PC-3 (cell line): ENCODE measurements at places on chromosomes 3 and 15. TPM values are rescaled to one million over a fixed set of nuclear protein-coding genes. Genes with fewer than 3 reads are reported as not detected.

DNA sequence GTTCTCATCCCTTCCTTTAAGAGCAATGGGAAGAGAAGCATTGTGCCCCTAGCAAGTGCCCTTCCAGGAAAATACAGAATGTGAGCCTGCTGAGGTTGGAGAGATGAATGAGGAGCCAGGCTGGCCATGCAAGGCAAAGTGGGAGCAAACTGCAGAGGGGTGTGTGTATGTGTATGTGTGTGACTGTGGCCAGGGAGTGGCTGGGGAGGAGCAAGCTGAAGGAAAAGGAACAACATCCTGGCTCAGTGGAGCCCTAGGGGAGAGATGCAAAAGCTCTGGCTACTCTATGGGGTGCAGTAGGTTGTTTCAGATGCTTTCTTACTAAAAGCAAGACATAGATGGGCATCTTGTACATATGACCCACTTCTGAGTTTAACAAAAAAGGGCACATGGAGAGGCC lies 20.6 kb downstream of the FOXP1 start:
- no peak for DNase-seq

- peak; percentile 35 for DNase-seq
Observed at GRCh38 chr3:175433026-175433674, 574.0 kb downstream of the NAALADL2 start.

DNA sequence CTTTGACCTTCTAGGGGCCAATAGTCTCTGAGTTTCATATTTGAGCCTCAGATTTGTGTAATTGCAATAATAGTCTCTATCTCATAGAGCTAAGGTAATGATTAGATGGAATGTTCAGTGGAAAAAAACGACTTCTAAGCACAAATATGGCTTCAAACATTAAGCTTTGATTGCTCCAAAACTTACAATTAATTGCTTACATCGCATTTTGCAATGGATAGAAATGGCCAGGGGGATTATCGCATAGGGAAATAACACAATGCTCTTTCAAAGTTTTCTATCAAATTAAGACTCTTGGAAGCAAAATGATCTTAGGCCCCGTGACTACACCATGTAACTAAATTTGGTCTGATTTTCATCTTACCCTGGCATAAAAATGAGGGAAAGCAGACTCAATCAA lies 888.6 kb downstream of the AGBL1 start:
- no peak for DNase-seq

- DNase-seq, result no peak
Observed at GRCh38 chr3:128194843-128195242, 41.6 kb downstream of the EEFSEC start.

GRCh38 chr3:112078125-112079083 lies 7.8 kb upstream of the C3orf52 start:
- DNase-seq, result no peak

DNA sequence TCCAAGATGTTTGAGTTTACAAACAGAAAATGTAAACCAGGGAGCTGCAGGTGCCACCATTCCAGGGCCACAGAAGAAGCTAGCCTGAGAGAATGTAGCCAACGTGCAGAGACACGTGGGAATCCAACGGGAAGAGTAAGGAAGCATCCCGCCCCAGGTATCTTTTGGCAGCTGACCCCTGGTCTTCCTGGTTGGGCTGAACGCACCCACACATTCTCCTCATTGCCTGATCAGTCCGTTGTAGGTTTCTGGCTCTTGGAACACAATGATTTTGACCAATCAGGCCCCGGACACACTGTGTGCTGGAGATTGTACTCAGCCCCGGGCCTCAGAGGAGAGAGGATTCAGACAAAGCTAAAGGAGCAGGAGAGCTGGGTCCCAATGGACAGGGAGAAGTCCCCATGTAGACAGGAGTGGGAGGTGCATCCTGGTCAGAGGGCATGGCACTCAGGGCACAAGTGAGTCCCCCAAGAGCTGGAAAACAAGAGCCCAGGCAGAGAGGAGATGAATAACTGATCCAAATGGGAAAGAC lies 102.3 kb downstream of the TPRA1 start:
- DNase-seq, result no peak

- peak; percentile 72 for DNase-seq
Observed at GRCh38 chr3:148861277-148861869, 3.7 kb upstream of the CPA3 start.

- DNase-seq, result no peak
Observed at GRCh38 chr15:25930931-25931330, 67.8 kb upstream of the ATP10A start.

GRCh38 chr3:50519471-50520089 lies 16.1 kb upstream of the CACNA2D2 start:
- DNase-seq, result peak; percentile 77

DNA sequence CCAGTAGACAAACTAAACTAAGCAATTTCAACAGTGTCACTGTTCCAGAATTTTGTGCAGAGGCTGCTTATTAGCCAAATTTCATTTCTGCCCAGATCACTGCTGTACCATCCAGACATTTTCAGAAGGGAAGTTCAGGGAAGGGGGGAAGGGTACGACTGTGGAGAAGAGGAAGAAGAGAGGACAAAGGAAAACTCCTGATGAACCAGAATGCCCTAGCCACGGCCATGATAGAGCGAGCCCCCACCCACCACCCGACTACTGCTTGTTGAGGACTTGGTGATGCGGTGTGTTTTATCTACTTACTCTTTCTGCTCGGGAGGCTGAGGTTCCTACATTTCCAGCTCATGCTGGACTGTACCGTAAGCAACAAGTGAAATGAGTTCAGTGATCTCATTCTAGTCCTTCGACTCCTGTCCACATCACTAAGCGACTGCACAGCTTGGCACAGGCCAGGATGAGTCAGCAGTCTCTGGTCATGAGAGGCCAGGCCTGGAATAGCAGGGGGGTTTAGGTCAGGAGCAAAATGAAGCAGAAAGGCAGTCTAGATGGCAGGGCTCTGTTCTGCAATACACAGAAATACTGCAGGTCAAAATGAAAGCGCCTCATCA lies 330.8 kb downstream of the TIGIT start:
- peak; percentile 70 for DNase-seq

DNA sequence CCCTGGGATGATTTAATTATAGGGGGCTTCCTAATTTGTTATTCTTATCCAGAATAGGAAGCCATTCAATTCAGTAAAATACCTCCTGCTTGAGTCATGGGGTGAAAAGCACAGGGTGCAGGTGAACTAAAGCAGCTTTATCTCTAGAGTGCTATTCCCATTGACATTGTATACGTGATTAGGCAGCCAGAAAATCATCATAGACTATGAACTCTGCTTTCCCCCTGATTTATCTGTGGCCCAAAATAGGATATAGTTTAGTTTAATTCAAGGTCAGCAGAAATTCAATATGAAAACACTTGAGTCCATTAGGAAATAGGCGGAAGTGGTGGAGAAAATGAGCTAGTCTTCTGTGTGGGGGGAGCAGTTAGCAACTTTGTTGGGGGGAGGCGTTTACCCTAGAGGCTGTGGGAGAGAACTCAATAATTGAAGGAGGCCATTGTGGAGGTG lies 18.2 kb upstream of the PRKCI start:
- DNase-seq, result no peak

The IQCF5 gene
- total RNA-seq, result not detected in 2 replicates

The TICRR gene
- 14.3 and 18.4 TPM in 2 replicates for total RNA-seq

The FOXP1 gene
- 35.3 and 36.0 TPM in 2 replicates for total RNA-seq

The PTX3 gene
- total RNA-seq, result 24.4 and 27.3 TPM in 2 replicates
